ENCODE measurements at places on chromosomes 16 and 17.

- peak; percentile 72 for DNase-seq
Observed at GRCh38 chr16:86751076-86752030, 173.0 kb downstream of the FOXL1 start.

- no peak for DNase-seq
Observed at GRCh38 chr17:71899317-71899716, 221.5 kb upstream of the SOX9 start.

GRCh38 chr17:41019415-41019814 is 7.6 kb downstream of the KRTAP1-5 start:
- no peak for DNase-seq

- DNase-seq, result no peak
Observed at GRCh38 chr16:67435758-67436164, 4.8 kb downstream of the HSD11B2 start.

- peak; percentile 73 for DNase-seq
Observed at GRCh38 chr17:68777243-68777855, 176.2 kb upstream of the FAM20A start.

DNA sequence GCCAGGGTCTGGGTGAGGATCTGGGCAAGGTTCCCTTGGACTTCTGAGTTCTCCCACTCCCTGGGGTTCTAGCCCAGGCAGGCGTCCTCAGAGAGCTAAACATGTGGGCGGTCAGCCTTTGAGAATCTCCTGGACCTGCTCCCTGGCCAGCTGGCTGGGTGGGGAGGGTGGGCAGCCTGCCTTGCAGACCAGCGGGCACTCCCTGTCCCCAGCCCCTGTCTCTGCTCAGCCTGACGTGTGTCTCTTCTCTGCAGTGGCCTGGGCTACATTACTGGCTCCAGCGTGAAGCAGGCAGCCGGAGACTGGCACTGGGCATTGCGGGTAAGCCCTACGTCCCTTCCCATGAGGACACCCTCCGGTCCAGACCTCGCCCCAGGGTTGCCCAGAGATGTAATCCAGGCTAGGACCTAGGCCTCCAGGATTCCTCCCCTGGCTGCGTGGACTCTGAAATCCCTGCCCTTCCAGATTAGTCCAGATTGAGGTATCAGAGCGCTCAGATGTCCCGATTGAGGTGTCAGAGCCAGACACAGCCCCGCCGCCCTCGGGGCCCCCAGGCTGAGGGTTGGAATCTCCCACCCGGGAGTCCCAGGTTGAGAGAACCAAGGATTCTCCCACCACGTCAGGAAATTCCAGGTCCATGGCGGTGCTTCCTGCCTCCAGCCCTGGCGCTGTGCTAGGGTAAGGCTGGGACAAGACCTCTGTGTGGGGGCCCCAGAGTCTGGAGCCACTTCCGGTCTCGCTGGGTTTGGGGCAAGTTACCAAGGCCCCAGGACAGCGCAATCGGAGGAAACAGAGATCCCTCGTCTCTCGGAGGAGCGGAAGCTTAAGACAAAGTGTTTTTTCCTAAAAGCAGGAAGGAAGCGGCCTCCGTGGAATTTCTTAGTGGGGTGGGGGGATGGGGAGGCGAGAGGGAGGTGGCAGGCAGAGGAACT is 24.1 kb downstream of the MYBBP1A start:
- DNase-seq, result no peak

- no peak for DNase-seq
Observed at GRCh38 chr17:75475851-75476250, 19.4 kb downstream of the TMEM94 start.

- peak; percentile 59 for DNase-seq
Observed at GRCh38 chr17:43778337-43779144, at the start of gene DUSP3. Gene DUSP3, minus strand, starts transcription at chr17:43778977. Its CDS starts 53 bp downstream, at chr17:43778924.

DNA sequence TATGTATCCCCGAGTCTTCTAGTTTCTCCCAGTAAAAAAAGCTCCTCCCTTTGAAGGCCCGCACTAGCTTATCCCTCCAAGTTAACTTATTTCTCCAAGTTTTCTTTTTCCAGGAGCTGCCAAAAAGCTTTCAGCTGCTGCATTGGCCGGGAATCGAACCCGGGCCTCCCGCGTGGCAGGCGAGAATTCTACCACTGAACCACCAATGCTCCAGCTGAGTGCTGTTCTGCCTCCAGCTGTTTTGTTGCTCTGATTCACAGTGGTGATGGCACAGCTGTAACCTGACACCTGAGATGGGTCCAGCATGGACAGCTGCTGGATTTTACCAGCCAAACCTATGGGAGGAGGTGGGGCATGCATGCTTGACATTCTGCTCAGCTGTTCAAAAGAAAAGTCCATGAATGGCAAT is 22.1 kb downstream of the VAC14 start:
- DNase-seq, result peak; percentile 78

DNA sequence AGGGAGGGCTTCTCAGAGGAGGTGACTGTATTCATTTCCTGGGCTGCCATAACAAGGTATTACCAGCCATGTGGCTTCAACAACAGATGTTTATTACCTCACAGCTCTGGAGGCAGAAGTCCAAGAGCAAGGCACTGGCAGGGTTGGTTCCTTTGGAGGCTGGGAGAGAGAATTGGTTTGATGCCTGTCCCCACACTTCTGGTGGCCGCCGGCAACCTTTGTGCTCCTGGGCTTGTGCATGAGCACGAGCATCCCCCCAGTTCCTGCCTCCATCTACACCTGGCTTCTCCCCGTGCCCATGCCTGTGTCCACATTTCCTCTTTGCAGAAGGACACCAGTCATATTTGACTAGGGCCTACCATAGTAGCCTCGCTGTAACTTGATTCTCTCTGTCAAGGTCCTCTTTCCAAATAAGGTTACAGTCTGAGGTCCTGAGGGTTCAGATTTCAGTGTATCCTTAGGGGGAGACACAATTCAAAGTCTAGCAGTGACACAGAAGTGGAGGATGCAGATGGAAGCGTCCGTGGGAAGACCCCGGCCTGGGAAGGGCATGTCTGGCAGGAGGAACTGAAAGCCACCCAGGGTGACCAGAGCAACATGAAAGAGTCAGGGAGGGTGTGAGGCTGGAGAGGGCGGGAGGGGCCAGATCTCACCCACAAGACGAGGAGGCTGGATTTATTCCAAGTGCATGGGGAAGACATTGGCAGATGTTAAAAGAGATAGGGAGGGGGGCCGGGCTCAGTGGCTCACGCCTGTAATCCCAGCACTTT is 188.2 kb upstream of the HSBP1 start:
- DNase-seq, result no peak

DNA sequence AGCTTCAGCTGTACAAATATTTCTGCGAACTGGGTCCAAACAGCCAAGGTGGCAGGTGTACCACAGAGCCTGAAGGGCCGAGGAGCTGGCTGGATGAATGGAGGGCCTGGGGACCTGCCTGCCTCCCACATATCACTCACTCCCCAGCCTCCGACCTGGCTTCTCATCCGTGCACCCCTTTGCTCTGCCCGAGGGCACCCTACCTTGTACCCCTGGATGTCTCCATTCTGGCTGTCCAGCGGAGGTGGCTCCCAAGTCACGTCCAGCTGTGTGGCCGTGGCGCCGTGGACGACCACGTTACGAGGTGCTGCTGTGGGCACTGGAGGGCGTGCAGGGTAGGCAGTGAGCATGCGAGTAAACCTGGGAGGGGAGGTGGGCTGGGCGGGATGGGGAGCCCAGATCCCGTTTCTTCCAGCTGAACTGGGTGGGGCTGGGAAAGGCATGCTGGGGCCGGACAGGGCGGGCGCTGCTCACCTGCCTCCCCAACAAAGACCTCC is 67.2 kb upstream of the CDC42EP4 start:
- no peak for DNase-seq

- no peak for DNase-seq
Observed at GRCh38 chr16:71919035-71919434, 23.7 kb downstream of the IST1 start.

DNA sequence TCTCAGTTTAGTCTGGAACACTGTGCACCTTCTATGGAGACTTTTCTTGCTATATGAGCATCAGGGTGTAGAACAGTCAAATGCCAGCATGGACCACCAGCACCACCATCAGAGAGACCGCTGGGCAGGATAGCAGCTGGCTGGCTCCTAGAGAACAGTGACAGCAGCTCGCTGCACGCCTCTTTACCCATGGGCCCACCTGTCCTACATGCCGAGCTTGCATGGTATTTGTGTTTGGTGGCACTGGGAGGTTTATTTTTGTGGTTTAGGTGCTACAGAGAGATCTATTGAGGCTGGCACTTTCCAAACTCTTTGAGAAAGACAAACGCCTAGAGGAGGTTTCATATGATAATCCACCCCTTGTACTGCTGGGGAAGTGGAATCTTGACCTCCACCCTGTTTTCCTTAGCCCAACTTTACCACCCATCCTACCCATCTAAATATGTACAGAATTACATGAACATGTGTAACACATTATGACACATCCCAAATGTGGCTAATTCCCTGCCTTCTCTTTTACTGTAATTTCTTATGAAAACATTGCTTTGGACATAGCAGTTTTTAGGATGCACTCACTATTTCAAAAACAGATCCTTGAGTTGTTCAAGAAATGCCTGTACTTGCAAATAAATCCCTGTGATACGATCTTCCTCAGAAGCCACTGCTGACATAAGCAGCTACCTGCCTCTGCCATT is 46.3 kb downstream of the COG7 start:
- no peak for DNase-seq

- DNase-seq, result no peak
Observed at GRCh38 chr17:50396261-50397110, 837 bp downstream of the LRRC59 start.

DNA sequence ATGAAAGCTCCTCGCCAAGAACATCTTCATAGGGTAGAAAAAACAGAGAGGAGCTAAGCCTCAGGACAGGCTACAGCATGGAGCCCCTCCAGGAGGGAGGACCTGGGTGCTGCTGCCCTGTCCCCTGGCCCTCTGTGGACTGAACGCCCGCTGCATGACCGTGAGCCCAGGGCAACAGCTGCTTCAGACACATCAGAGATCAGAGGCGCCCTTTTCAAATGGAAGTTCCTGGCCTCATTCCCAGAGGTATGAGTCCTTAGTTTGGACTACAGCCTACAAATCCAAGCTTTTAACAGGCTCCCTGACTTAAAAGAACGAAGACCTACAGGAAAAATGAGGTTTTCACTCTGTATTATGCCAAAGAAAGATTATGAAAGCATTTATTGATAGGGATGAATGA is 48.5 kb downstream of the ZNF18 start:
- peak; percentile 25 for DNase-seq

DNA sequence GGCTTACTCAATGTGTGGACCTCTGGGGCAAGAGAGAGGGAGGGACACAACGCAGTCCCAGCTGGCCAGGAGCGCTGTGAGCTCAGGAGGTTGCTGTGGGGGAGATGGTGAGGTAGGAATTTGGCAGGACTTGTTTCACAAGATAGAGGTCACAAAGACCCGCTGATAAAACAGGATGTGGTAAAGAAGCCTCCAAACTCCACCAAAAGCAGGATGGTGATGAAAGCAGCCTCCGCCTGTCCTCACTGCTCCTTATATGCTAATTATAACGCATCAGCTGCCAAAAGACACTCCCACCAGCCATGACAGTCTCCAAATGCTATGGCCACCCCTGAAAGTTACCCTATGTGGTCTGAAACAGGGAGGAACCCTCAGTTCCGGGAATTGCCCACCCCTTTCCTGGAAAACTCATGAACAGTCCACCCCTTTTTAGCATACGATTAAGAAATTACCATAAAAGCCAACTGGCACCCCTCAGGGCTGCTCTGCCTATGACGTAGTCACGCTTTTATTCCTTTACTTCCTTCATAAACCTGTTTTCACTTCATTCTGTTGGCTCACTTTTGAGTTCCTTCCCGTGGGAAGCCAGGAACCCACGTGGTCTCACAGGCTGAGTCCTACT is 5.3 kb upstream of the EIF4A3 start:
- no peak for DNase-seq

GRCh38 chr17:51629232-51629631 is 368.9 kb downstream of the UTP18 start:
- DNase-seq, result no peak

DNA sequence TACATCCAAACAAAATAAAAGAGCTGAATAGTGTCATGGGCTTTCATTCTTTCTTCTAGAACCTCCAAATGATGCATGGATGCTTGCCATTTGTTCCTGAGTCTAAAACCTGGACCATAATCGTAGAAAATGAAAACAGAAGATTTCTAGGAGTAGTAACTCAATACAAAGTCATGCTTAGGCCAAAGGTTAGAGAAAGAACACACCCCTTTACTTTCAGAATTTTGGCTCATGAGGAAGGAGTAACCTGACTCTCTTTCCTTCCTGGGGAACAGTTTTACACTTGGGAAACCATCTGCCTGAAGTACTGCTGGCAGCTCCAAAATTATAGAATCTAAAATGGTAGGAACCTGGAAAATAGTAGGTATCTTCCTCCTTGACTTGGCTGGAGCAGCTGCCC is 137.2 kb downstream of the SNX11 start:
- no peak for DNase-seq

- no peak for DNase-seq
Observed at GRCh38 chr17:67377488-67378453, 690 bp downstream of the PITPNC1 start.

GRCh38 chr17:67414130-67414529 is 37.0 kb downstream of the PITPNC1 start:
- no peak for DNase-seq

GRCh38 chr16:31710134-31710533 is 163.5 kb upstream of the ZNF267 start:
- DNase-seq, result no peak

GRCh38 chr16:78220571-78220970 is 121.1 kb downstream of the WWOX start:
- no peak for DNase-seq

- no peak for DNase-seq
Observed at GRCh38 chr17:79746889-79747507, 16.3 kb downstream of the ENPP7 start.

DNA sequence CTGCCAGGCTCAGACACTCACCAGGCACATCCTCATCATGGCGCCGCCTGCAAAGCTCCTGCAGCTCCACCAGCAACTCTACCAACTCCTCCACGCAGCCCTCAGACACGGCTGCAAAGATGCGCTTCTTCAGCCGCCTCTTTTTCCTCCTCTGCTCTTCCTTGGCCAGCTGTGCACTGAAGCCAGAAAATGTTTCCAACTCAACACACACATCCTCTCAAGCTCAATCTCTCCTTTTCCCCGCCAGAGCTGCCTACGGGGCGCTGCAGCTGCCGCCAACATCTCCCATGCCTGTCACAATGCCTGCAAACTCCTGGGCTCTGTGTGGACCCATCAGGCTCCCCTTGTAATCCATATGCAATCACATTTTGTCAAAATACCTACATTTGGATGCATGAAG is 14.2 kb downstream of the TRPV3 start:
- no peak for DNase-seq
